Stimulated activated CD8-positive, alpha-beta memory T cell treated with anti-CD3 and anti-CD28 coated beads, Interleukin-4, amount 100 ng/mL, for 4 hours (primary cell): ENCODE measurements at places on chromosomes 5 and 9.

DNA sequence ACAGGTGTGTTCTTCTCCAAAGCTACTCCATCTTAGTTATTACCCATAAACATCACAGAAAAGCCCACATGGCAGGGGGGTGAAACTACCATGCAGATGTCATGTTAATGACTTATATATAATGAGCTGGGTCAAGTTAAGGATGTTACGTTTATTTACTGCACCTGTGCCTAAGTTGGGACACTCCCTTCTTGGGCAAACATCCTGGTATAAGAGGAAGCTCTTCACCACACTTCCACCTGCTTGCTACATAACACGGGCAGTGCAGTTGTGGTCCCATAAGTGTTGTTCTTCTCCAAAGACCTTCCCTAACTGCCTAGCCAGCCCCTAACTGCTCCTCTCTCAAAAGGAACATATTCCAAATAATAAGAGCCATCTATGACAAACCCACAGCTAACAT, 9.3 kb upstream of the ZCCHC9 start:
- DNase-seq, result no peak

GRCh38 chr5:133806847-133807246, 161.6 kb downstream of the C5orf15 start:
- no peak for DNase-seq

DNA sequence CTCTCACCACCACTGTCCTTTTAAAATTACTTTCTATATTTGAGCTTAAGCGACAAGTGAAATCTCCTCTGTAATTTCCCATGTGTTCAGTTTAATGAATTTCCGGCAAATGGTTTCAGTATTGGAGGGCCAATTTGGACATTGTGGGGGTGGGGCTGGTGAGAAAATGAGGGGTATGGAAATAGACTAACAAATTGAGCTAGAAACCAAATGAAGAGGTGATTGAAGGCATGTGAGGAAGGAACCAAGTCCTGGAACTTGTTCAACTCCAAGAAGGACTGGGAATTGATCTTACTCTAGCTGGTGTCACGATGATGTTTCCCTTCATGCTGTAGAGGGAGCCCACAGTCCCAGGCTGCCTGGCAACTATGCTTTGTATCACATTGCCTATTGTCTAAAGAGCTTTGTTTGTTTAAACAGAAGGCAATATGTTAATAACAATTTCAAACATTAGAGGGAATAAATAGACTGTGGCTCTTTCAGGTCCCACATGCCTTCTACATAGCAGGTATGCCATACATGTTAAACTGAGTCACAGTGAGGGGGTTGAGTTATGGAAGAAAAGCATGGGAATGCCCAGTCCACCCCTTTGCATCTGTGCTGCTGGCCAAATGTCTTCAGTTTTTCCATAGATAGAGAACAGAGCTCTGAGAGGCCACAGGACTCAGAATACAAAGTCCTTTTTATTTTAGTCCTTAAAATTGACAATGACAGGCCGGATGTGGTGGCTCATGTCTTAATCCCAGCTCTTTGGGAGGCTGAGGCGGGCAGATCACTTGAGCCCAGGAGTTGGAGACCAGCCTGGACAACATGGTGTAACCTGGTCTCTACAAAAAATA, 25.0 kb upstream of the MATR3 start:
- DNase-seq, result no peak

DNA sequence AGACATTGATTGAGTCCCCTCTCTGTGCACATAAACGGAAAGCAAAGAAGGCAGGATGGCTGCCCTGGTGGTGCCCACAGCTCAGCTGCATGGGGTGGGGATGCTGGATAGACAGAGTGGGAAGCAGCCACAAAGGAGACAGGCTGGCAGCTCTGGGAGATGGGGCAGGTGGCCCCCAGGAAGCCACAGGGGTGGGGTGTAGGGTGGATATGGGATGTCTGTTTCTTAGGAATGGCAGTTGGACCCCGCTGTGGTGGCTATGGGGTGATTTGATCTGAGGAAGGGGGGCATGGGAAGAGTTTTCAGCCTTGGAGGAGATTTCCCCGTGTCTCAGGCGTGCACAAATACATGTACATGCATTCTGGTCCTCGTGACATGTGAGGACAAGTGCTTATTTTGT, 50.2 kb upstream of the VDAC1 start:
- no peak for DNase-seq

- no peak for DNase-seq
These were observed 15.5 kb downstream of the CARD19 start for GRCh38 chr9:93111371-93112115.

DNA sequence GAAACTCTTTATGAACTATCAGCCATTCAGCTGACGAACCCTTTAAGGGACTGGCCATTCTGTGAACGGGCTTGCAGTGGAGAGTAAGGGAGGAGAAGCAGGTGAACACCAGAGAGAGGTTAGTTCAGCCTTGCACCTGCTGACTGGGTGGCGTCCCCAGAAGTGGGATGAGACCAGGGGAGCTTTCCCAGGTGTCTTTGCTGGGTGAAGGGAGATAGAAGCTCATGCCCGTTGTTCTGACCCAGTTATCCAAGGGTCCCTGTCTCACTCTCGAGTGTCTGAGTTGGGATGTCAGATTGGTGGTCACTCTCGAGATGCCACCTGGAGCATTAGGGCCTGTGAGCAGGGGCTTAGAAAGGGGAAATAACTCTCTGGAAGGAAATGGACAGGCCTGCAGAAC, 68.7 kb downstream of the MSX2 start:
- no peak for DNase-seq

DNA sequence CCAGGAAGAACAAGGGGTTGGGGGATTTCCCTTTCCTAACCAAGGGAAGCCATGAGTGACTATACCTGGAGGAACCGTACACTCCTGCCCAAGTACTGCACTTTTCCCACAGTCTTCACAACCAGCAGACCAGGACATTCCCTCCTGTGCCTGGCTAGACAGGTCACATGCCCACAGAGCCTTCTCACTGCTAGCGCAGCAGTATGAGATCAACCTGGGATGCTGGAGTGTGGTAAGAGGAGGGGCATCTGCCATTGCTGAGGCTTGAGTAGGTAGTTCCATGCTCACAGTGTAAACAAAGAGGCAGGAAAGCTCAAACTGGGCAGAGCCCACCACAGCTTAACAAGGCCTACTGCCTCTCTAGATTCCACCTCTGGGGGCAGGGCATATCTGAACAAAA, 35.9 kb downstream of the SAXO1 start:
- no peak for DNase-seq

DNA sequence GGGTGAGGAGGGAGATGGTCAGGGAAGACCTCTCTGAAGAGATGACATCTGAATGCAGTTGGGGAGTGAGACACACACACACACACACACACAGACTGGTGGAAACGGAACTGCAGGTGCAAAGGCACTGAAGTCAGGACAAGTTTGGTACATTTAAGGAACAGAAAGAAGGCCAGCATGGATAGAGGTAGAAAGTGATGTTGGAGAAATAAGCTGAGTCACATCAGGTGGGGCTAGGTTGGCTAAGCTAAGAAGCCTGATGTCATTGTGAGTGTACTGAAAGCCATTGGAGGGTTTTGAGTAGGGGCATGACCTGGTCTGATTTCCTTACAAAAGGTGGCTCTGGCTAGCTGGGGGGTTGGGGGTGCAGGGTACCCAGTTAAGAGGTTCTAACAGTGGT, 3.1 kb downstream of the BSPRY start:
- DNase-seq, result no peak

DNA sequence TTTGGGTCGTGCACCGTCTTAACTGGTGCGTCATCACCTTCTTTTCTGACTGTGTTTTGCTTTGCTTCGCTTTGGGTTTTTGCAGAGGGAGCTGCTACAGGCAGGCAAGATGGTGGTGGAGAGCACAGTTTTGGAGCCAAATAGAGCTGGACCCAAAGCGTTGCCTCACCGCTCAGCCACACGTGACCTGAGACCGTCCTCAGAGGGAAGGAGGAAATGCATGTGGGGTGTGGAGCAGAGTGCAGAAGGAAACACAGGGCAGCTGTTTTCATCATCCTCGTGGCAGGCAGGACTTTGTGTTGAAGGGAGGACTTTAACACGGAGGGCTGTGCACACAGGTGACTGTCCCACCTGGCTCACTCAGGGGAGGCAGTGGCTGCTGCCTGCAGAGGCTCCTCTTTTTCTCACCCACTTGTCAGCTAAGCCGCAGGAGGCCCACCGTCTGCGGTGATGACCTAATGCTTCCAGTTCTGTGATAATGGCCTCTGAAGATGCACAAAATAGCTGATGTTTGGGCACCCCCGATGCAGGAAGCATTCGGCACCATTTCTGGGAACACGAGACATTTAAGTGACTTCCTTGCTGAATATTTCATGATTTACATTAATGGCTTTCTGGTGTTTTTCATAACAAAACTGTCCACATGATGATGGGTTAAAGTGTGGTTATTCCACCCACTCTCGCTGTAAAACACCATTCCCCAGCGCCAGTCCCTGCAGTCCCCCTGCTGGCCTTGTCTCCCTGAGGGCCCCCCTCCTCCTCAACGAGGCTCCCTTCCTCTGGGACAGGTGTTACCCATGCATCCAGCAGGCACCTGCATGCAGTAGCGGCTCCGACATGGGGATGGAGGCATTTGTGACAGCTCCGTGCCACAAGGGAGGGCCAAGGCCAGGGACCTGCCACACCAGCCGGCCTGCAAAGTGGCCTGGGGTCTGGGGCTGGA, 12.4 kb upstream of the UBAC1 start:
- DNase-seq, result no peak

DNA sequence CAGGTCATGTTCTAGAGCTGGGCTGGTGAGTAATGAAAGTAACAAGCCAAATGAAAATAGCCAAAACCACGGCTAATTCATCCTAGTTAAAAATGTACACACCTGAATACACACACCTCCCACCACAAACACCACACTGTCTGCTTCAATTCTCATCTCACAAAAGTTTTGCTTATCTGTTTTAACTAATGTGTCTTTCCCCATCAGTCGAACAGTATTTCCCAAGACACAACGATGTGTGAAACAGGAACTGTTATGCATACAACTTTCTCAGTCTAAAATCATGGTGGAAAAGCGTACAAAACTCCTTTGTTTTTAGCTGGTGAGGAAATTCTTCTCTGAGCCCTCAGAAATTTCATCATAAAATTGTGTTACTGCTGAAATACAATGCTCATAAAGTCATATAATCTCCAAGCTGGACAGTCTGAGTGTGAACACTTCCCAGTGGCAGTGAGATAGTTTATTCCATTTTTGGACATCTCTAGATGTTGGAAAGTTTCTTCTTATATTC, 242.4 kb downstream of the EFNA5 start:
- DNase-seq, result no peak

GRCh38 chr9:92735636-92736562, 28.7 kb downstream of the BICD2 start:
- DNase-seq, result no peak
